ENCODE measurements at places on chromosomes 3 and 15.
A peak's percentile ranks its signal among the peaks of the same experiment; 100 is the strongest.

DNA sequence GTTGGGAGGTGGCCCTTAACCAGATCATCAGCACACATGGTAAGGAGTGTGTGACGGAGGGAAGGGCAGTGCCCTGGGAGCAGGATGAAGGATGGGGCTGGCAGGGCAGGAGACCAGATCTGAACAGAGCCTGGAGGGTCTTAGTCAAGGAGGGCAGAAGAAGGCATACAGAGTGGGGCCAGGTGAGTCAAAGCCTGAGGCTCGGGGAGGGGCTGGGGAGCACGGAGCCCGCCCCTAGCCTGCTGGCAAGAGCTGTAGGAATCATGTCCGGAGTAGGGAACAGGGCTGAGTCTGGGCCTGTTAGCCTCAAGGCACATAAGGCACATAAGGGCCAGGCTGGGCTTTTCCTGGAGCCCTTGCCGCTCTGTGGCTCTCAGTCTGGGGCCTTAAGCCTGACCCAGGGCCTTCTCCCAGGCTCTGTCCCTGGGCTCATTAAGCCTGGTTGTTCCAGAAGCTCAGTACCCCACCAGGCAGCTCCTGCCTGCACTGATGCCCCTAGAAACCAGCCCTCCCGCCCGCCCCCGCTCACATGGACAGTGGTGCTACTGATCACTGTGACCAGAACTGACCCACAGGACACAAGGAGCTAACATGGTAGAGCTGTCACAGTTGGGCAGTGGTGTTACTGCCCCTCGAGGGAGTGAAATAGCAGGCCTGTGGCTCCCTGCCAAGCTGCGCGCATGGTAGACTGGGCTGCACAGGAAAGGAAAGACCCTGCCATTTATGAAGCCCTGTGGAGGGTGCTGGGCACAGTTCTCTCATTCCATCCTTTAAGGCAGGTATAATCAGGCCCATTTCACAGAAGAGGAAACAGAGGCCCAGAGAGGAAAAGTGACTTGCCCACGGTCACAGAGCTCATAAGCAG lies 14.6 kb downstream of the ISG20 start:
- H3K36me3 ChIP-seq = peaks cover 3% of the 10 kb centered on the region
- peaks cover 24% of the 10 kb centered on the region for H3K4me1 ChIP-seq
- no peaks in the 10 kb centered on the region for H3K27me3 ChIP-seq

- H3K27me3 ChIP-seq = no peaks in the 10 kb centered on the region
- no peak overlapping the region for H3K4me3 ChIP-seq
- H3K36me3 ChIP-seq = no peaks in the 10 kb centered on the region
These were observed 477.2 kb downstream of the RBMS3 start for GRCh38 chr3:29758108-29758433.

DNA sequence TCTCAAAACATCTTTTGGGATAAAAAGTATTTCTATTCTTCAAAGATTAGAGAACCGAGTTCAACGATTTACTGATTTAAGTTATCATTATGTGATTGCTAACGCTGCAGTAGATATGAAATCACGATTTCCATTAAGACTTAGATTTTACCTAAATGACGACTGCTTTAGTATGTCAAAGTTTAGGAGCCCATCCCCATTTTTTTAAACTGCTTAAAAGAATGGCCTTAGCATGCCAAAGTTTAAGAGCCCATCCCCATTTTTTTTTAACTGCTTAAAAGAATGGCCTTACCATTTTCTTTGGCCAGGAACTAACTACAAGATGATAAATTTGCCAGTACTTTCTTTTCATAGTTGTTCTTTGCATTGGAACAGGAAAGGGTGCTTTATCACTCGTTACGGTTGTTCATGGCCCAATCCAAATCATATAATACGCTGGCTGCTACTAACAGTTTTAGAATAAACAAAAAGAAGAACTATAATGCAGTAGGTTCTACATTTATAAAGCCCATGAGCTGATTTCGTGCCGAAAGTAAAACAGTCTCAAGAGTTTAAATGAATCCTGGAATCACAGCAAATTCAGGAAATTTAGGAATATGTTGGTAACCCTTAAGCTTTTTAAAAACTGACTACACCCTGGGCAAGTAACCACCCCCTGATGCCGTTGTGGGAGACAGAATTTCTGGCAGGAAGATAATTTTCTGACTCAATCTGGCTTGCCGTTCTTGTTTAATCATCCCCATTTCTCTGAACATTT lies 869 bp upstream of the TSC22D2 start:
- H3K27me3 ChIP-seq = peaks cover 9% of the 10 kb centered on the region
- H3K4me3 ChIP-seq = peak overlapping the region; percentile 86
- peak overlapping the region; percentile 93 for H3K27ac ChIP-seq
- DNase-seq = peak; percentile 10

GRCh38 chr3:143100451-143100850 lies 19.1 kb upstream of the CHST2 start:
- peaks cover 19% of the 10 kb centered on the region for H3K27me3 ChIP-seq
- no peak overlapping the region for H3K27ac ChIP-seq
- H3K4me3 ChIP-seq = no peak overlapping the region

DNA sequence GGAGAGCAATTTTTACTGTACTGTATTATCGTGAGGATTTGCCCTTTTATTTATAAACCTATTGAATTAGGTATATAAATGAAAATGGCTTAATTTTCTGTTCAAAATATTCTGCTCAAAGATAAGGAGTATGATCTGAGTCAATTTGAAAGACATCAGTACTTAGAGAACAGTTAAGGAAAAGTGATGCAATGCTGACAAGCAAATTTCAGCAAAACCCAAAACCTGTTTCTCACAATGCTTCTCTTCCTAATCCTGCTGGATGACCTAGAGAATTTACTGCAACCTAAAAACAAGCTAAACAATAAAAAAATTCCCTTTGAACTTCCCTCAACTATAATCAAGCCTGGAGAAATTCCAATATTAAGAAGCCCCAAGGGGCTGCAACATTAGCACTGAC lies 82.7 kb downstream of the RFX7 start:
- no peak overlapping the region for H3K4me3 ChIP-seq
- no peak overlapping the region for H3K27ac ChIP-seq
- DNase-seq = no peak

- no peak overlapping the region for H3K4me3 ChIP-seq
- H3K4me1 ChIP-seq = peaks cover 19% of the 10 kb centered on the region
- H3K27me3 ChIP-seq = no peaks in the 10 kb centered on the region
- H3K36me3 ChIP-seq = peaks cover 49% of the 10 kb centered on the region
These were observed 226.0 kb upstream of the CGNL1 start for GRCh38 chr15:57150066-57150865.

- H3K36me3 ChIP-seq = no peaks in the 10 kb centered on the region
- no peaks in the 10 kb centered on the region for H3K4me1 ChIP-seq
- DNase-seq = no peak
- no peak overlapping the region for H3K4me3 ChIP-seq
- H3K27ac ChIP-seq = no peak overlapping the region
- H3K27me3 ChIP-seq = no peaks in the 10 kb centered on the region
These were observed 9.9 kb downstream of the RARB start for GRCh38 chr3:25437953-25438352.

- no peak for DNase-seq
- H3K27me3 ChIP-seq = peaks cover 8% of the 10 kb centered on the region
- no peaks in the 10 kb centered on the region for H3K4me1 ChIP-seq
These were observed 98.0 kb upstream of the TLE3 start for GRCh38 chr15:70195587-70196305.

DNA sequence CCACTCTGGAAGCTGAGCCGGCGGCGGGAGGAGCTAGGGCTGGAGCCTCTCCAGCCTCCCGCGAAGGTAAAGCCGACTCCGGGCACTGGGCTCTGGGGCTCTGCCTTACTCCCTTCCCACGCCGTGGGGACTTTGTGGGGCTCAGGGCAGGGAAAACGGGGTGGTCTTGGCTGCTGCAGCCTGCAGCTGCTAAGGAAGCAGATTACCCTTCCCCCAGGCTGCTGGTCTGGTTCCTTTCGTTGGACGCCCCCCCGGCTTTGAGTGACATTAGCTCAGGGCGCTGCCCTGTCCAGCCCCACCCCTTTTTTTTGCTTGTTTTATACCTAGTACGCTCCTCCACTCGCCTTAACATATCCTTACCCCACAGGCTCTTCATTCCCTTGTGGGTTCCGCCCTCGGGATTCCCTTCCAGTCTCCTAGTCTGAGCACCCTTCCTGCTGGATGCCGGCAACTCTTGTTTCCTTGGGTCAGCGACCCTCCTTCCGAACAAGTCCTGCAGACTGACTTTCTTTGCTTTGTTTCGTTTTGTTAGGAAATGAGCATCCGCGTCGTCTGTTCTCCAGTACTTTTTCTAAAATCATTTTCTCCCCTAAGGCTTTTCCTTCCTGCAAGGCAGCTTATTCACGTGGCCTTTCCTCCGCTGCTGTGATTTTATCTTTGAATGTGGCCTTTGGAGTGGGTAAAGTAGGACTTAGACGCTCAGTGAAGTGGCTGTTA lies 551 bp downstream of the DNAJC13 start:
- DNase-seq = peak; percentile 56
- peak overlapping the region; percentile 98 for H3K4me3 ChIP-seq
- H3K36me3 ChIP-seq = peaks cover 12% of the 10 kb centered on the region
- H3K27ac ChIP-seq = peak overlapping the region; percentile 96

GRCh38 chr15:63595065-63595464 lies 2.1 kb upstream of the FBXL22 start:
- no peaks in the 10 kb centered on the region for H3K27me3 ChIP-seq
- H3K4me3 ChIP-seq = no peak overlapping the region
- peak overlapping the region; percentile 51 for H3K27ac ChIP-seq
- H3K4me1 ChIP-seq = peaks cover 44% of the 10 kb centered on the region
- H3K36me3 ChIP-seq = peaks cover 34% of the 10 kb centered on the region
- DNase-seq = no peak

- H3K4me1 ChIP-seq = no peaks in the 10 kb centered on the region
- H3K27ac ChIP-seq = no peak overlapping the region
- H3K27me3 ChIP-seq = peaks cover 2% of the 10 kb centered on the region
These were observed 625.4 kb downstream of the NTRK3 start for GRCh38 chr15:87631093-87631492.

DNA sequence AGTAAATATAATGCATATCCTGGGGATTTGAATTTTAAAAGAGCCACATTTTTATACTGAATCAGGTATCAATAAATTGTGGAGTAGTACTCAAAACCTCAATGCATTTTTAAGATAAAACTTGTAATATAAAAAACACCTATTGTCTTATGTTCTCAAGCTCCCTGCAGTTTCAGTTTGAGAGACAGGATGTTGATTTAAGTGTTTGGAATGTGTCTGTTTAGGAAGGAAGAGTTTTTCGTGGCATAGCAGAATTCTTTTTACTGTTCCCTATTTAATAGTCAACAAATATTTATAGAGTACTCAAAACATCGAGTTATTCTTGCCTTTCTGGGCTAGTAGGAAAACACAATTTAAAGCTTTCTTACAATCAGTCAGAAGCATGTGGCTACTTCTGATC lies 146.1 kb upstream of the BCHE start:
- no peak overlapping the region for H3K4me3 ChIP-seq
- H3K27ac ChIP-seq = no peak overlapping the region
- H3K4me1 ChIP-seq = no peaks in the 10 kb centered on the region
- no peak for DNase-seq
- no peaks in the 10 kb centered on the region for H3K36me3 ChIP-seq
- no peaks in the 10 kb centered on the region for H3K27me3 ChIP-seq

DNA sequence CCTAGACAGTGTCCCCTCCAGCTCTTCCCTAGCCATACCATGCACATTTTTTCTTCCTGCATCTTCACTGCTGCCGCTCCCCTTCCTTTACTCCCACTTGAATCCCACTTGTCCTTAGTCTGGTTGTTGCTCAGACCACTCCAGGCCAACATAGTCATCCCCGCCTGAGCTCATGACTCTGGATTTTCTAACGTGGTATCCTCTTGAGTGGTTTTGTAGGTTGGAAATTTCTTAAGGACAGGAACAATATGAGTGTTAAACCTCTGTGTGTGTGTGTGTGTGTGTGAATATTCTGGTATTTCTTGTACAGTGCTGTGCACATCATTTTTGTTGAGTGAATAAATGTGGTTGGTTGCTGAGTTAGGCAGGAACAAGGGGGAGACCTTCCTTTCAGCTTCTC lies 3.1 kb downstream of the BAHD1 start:
- no peak overlapping the region for H3K27ac ChIP-seq
- DNase-seq = no peak
- peak overlapping the region; percentile 88 for H3K4me3 ChIP-seq

- H3K27ac ChIP-seq = no peak overlapping the region
- no peak overlapping the region for H3K4me3 ChIP-seq
- H3K4me1 ChIP-seq = no peaks in the 10 kb centered on the region
- no peaks in the 10 kb centered on the region for H3K36me3 ChIP-seq
These were observed 24.1 kb upstream of the GOLGA8A start for GRCh38 chr15:34461730-34462129.

DNA sequence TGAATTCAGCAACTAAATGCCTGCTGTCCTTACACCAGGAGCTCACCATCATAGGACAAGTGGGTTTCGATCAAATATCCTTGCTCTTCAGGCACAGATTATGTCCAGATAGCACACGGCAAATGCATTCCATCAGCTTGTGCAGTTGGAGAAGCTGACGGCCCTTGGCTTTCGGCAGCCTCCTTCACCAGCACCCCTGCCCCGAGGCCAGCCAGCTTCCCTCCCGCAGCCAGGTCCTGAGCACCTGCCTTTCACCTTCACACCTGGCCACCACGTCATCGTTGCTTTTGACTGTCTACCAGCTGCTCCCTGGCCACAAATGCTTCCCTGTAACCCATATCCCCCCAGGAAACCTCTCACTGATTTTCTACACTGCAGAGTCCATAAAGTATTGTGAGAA lies 355.5 kb downstream of the OCA2 start:
- H3K4me3 ChIP-seq = no peak overlapping the region
- H3K36me3 ChIP-seq = no peaks in the 10 kb centered on the region

GRCh38 chr3:55826731-55827496 lies 339.8 kb upstream of the WNT5A start:
- H3K27ac ChIP-seq = no peak overlapping the region
- H3K4me1 ChIP-seq = no peaks in the 10 kb centered on the region
- no peak overlapping the region for H3K4me3 ChIP-seq
- H3K27me3 ChIP-seq = no peaks in the 10 kb centered on the region
- no peaks in the 10 kb centered on the region for H3K36me3 ChIP-seq

DNA sequence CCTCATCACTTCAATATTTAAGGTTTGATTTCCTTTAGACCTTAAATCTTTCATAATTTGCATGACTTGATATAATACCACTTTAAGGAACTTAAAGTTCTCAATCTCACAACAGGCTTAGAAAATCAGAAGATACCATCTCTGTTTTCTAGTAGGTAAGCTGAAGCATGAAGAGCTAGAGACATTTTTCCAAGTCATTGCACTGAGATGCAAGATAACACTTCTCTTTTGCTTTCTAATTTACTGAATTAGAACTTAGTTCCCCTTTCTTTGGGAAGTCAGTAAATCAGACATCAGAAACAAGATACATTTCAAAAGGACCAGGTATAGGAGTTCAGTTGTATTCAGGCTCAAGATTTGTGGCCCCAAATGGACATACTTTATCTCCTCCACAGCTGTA lies 79.7 kb downstream of the DZIP3 start:
- no peak overlapping the region for H3K4me3 ChIP-seq
- H3K27ac ChIP-seq = no peak overlapping the region
- DNase-seq = no peak
- peaks cover 17% of the 10 kb centered on the region for H3K36me3 ChIP-seq
- peaks cover 23% of the 10 kb centered on the region for H3K4me1 ChIP-seq
- no peaks in the 10 kb centered on the region for H3K27me3 ChIP-seq

All from T-helper 2 cell treated with Interferon-gamma antibody and Interleukin-4, amounts not matched to agents 5 μg/mL and 100 μg/mL, for 36 hours (primary cell).